ENCODE measurements at places on chromosomes 13 and 19.

DNA sequence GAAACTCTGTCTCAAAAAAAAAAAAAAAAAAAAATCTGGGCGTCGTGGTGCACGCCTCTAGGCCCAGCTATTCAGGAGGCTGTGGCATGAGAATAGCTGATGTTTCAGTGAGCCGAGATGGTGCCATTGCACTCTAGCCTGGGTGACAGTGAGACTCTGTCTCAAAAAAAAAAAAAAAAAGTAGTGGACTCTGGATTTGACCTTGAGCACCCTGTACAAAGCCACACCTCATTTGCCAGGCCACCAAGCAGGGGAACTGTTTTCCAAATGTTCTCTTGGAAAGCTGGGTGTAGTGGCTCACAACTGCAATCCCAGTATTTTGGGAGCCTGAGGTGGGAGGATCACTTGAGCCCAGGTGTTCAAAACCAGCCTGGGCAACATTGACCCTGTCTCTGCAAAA lies 3.8 kb upstream of the ZNF555 start:
- no peak for DNase-seq

GRCh38 chr13:46861959-46862358 lies 34.9 kb downstream of the HTR2A start:
- no peak for DNase-seq

DNA sequence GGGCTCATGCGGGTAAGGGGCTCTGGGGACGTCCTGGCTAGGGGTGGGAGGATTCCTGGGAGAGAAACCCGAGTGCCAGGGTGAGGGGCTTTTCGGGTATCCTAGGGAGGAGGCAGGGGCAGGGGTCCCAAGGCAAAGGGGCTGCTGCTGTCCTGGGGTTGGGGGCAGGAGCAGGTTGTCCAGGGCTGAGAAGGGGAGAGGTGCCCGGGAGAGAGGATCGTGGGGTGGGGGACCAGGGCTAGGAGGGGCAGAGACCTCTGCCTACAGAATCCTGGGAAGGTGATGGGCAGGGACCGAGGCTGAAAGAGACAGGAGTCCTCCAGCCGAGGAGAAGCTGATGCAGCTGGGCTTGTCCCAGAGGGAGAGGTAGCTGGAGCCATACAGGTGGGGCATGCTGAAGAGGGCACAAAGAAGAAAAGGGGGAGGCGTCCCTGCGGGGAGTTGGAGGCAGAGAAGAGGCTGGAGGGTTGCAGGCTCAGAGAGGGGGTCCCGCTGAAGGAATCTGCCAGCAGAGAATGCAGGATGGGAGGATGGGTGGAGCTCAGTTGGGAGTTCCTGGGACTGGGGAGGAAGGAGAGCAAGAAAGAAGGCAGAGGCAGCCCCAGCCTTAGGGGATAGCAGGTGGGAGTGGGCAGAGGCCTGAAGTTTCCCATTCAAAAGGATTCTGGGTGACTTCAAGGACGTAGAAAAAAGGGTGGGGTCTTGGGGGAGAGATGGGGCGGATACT lies 574 bp downstream of the CYP2S1 start:
- no peak for DNase-seq

- DNase-seq: no peak
Measured at GRCh38 chr13:53020764-53021335, 7.8 kb upstream of the OLFM4 start.

- no peak for DNase-seq
Measured at GRCh38 chr13:33871207-33872004, 53.5 kb downstream of the RFC3 start.

DNA sequence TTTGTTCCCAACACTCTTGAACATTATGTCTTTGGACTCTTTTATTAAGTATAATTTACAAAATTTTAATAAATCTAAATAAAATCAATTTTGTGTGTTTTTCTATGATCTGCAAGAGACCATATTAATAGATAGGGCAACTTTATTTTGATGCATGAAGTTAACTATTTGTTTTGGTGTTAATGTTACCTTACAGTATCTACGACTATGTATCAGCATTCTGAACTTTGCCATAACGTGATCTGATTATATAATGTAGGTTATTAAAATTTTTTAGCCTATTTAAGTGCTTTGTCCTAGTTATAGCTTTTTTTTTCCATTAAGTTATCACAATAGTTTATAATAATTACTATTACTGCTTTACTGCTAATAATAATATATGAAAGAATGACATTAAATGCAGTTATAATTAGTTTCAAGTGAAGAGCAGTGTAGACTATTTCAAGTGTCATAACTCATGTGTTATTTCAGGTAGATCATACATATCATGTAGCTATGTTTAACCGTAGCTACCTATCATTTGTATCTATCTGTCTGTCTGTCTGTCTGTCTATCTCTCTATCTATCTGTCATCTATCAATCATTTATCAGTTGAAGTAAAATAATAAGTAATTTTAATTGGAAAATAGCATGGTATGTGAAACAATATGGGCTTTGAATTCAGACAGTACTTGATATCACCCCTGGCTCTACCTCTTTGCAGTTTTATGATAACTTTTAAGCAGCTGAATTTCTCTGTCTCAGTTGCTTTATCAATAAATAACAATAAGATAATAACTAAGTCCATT lies 229.7 kb downstream of the GPC5 start:
- no peak for DNase-seq

GRCh38 chr19:23285948-23286347 lies 35.8 kb upstream of the ZNF724 start:
- no peak for DNase-seq

DNA sequence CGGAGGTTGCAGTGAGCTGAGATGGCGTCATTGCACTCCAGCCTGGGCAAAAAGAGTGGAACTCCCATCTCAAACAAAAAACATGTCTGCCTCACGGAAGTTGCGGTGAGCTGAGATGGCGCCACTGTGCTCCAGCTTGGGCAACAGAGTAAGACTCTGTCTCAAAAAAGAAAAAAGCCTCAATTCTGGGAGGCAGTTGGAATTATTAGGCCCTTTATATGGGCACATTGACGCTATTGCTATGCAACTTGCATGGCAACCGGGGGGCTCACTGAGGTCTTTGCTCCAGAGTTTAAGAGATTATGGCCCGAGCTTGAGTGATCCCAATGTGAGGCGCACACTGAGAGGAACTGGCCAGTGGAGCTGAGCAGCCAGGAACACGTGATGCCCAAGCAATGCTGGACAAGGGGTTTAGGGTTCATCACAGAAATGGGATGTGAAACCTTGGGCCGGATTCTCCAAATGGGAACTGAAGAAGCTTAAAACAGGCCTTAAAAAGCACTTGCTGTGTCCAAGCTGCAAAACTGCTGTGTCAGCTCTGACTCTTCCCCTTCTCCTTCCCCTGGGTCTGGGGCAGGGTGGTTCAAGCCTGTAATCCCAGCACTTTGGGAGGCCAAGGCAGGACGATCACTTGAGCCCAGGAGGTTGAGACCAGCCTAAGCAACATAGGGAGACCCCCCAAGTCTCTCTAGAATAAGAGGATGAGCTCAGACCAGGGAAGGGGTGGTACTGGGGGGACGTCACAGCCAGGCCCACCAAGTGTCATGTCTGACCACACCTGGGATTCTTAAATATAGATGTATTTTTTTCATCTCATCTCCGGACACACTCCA lies 2.5 kb downstream of the FTL start:
- DNase-seq: peak; percentile 42

DNA sequence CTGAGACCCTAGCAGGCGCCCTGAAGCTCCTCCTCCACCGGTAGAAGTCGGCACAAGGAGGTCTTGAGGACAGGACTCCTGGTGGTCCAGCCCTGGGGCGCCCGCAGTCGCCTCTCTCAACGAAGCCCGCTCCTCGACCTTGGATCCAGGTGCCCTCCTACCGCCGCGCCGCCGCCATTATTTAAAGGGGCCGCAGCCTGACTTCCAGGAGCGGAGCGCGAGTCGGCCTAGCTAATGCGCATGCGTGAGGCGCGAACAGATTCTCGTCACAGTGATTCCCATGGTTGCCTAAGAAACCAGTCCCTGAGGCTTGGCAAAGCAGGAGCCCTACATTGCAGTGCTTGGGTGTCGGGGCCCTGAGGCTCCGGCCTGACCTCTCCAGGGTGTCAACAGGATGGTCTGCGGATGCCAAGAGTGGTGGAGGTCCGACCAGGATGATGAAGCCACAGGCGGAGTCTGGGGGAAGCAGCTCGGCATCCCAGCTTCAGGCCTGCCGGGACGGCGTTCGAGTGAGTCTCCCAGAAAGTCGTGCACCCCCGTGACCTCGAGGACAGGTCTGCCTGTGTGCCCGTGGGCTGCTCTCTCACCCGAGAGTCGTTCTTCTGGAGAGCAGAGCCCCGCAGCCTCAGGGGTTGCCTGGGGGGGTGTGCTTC lies 66.0 kb upstream of the ZNF420 start:
- DNase-seq: no peak

- DNase-seq: no peak
Measured at GRCh38 chr19:44278181-44278690, 18.6 kb downstream of the ZNF233 start.

DNA sequence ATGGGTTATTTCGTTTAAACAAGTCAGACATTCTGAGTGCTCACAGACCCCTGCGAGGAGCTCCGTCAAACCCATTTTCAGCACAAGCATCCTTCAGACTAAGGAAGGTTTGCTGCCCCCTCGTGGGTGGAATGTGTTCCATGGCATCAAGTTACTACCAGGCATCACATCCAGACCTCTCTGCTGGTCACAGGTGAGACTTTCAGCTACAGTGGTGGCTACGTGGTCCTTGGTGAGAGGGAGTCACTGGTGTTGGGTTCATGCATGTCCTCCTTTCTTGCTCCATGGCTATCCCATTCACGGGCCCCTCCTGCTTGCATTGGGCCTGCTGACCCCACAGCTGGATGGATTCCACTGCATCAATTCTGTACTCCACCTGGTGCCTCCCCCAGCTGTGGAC lies 9.1 kb upstream of the LILRB5 start:
- DNase-seq: peak; percentile 68

GRCh38 chr19:34096020-34096915 lies 76.0 kb upstream of the LSM14A start:
- DNase-seq: peak; percentile 76

DNA sequence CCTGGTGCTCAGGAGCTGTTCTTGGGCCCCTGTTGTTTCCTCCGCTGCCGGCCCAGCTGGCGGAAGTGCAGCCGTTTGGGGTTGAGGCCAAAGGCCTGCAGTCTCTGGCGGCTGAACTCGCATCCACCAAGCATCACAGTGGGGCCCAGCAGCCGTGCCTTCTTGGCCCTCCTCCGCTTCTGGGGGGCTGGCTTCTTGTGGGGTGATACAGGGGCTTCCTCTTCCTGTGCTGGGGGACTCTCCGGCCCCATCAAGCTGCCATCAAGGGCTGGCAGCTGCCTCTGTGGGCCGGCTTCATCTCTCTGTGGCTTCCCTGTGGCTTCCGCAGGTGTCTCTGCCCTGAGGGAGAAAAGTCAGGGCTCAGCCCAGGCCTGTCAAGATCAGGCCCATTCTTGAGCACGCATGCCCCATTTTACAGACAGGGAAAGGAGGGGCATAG lies 10.3 kb downstream of the ATG4D start:
- peak; percentile 34 for DNase-seq

- DNase-seq: peak; percentile 68
Measured at GRCh38 chr13:108227651-108228272, 9.6 kb downstream of the ABHD13 start.

DNA sequence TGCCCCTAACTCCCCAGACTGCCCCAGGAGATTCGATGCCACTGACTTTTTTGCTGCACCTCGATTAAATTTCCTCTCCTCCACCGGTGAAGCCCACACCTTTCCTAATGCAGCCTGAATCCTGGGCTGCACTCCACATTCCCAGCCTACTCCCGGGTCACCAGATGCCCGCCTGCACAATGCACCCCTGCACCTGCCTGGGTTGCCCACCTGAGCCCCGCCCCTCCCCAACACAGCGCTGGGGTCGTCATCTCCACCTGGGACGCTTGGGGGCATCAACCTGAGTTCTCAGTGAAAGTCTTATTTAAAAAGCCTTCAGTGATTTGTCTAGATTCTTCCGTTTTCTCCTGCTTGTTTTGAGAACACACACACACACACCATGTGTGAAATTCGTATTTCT lies 24.5 kb upstream of the DPP9 start:
- DNase-seq: no peak

GRCh38 chr13:98370806-98371515 lies 193.9 kb upstream of the RNF113B start:
- DNase-seq: no peak

- DNase-seq: no peak
Measured at GRCh38 chr13:46580362-46580839, 27.4 kb downstream of the LRCH1 start.

DNA sequence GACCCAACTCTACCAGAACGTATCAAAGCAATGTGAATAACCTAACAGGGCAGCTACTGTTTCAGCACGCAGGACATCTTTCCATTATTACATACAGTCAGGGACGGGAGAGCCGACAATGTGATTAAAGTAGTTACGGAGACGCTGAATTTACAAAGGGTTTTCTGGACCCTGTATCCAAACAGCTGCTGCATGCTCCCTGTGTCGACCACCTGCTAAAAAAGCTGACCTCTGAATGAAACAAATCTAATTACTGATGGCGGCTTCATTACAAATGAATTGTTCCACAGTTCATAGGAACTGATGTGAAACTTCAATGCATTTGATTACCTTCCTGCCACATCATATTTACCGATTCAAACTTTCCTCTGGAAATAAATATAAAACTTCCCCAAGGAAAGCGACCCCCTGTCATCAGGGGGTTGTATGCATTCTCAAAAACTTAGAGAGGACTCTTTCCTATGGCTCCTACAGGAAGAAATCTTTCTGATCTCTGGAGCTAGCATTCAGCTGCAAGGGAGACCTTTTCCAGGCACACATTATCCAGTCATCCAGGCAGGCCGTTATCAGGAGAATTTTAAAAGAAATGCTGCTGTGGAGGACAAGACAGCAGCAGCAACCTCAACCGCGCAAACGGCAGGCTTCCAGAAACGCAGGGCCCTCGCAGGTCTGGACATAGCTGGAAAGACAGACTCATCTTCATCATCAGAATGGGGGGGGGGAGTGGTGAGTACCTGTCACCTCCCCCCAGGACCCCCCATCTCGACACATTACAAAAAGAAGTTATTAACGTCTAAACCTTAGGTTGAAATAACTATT lies 3.1 kb downstream of the EFNB2 start:
- no peak for DNase-seq

- DNase-seq: peak; percentile 42
Measured at GRCh38 chr13:27252467-27252866, 1.1 kb downstream of the RPL21 start.

DNA sequence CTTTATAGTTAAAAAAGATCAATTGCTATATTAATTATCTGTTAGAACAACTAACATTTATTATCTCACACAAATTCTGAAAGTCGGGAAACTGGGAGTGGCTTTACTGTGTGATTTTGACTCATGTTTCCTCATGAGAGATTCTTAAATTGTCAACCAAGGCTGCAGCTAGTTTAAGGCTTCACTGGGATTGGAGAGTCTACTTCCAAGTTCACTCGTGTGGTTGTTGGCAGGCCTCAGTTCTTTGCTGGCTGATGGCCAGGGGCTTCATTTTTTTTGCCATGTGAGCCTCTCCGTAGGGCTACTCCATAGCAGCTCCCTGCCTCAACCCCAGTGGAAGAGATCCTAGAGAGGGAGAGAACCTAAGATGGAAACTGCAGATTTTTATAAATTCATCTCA lies 24.5 kb upstream of the LPAR6 start:
- no peak for DNase-seq

GRCh38 chr13:51797664-51798488 lies 6.1 kb downstream of the DHRS12 start:
- DNase-seq: peak; percentile 70

GRCh38 chr13:45055902-45056648 lies 64.2 kb upstream of the GTF2F2 start:
- peak; percentile 43 for DNase-seq
